Activated T-cell treated with anti-CD3 and anti-CD28 coated beads for 48 hours (primary cell): ENCODE measurements at places on chromosomes 5 and 9.

DNA sequence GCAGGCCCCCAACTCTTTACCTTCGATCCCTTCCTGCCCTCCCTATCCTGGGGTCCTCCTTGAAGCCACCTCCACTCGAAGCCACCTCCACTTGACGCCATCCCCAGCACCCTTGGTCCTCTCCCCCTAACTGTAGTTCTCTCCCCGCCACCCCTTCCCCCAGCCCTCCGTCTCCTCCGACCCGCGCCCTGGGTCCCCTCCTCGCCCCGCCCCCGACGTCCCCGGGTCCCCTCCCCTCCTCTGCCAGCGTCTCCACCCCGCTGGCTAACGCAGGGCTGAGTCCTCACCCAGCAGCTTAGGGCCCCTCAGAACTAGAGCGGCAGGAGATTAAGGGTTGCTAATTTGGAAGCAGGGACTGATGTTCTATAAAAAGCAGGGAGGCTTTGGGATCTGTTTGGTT is 30.6 kb upstream of the ANKRD33B start:
- DNase-seq: no peak

DNA sequence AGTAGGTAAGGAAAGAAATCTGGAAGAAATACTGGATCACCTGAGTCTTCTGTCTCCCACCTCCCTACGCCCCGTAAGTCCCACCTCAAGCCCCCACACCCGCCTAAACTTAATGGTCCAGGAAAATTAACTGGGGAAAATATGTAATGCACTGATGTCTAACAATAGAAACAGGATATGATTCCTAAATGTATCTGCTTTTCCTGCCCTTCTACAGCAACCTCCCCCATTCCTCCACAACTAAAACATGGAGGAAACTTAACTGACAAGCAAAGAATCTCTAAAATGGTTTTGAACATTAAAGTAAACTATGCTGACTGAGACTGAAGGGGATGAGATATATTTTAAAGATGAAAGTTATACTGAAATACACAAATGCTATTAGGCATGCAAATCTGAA is 10.4 kb downstream of the RFX3 start:
- DNase-seq: no peak

GRCh38 chr9:120210274-120210673 is 369.7 kb downstream of the CDK5RAP2 start:
- DNase-seq: no peak

- DNase-seq: no peak
Measured at GRCh38 chr5:147474140-147474539, 35.7 kb downstream of the DPYSL3 start.
